Non-pigmented ciliary epithelial cell (primary cell): ENCODE measurements at places on chromosomes 6 and 20.

- no peak for DNase-seq
Observed at GRCh38 chr6:158711264-158711663, 61.4 kb downstream of the SYTL3 start.

DNA sequence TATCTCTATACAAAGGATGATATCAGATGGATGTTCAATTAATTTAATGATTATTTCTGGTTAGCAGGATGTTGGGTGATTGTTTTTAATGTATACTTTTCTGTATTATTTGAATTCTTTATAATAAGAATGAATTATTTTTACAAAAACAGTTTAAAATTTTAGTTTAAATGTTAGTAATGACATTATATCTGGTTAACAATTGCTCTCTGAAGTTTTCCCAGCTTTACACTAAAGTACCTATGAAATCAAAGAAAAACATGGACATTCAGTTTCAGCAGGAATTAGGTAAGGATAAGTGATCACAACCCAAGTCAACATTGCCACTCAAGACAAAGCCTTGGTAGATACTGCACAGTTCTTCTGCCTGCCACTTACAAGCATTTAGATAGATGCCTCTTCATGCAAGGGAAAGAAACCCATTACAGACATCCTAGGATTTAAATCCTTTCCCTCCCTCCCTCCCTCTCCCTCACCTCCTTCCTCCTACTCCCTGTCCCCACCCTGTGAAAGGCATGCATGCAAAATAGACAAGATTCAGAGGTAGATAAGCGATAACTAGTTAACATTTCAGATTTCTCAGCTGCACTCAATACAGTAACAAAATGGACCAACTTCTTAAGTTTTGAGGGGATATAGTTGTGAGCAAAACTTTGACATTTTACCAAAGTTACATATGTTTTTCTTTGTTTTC lies 143.8 kb downstream of the STXBP5 start:
- no peak for DNase-seq

- no peak for DNase-seq
Observed at GRCh38 chr6:132128424-132128823, 177.3 kb upstream of the CCN2 start.

DNA sequence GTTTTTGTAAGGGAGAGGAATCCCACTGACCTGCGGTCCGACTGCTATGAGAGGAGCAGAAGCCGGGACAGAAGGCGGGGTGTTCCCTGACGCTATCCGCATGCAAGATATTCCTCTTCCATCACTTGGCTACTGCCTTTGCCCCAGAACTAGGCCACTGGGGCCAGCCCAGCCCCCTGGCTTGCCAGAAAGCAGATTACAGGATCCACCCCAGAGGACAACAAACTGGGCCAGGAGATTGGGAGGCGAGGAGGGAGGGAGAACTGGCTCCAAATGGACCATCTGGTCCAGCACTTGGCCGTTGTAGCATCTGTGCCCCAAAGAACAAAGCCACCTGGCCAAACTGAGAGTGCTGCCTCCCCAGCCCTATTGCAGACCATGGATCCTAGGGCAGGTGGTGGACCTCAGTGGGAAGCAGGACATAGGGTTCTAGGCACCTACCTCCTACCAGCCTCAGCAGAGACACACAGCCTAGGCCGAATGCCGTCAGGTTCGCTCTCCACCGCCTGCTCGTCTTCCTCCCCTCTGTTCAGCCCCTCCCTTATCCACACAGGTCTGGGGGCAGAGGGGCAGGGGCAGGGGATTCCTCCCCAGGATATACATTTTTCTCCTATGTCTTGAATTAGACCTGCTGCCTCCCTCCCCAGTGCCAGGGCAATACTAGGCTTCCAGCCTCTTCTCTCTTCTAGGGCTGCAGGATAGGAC lies 4.0 kb downstream of the MDGA1 start:
- no peak for DNase-seq

- no peak for DNase-seq
Observed at GRCh38 chr20:43467589-43467988, 9.9 kb downstream of the SRSF6 start.

DNA sequence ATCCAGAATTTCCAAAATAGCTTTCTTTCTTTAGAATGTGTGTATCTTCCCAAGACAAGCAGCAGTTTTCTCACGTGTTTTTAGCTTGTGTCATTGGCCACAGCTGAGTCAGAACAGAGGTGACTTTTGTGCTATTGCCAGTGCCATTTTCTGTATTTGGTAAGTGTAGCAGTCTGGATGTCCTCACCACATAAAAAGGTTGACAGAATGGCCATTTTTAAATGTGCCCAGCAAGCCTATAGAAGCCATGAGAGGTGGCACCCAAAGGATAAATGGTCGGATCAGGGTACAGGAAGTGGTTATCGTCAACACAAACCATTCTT lies 269.5 kb upstream of the HSF2 start:
- no peak for DNase-seq

DNA sequence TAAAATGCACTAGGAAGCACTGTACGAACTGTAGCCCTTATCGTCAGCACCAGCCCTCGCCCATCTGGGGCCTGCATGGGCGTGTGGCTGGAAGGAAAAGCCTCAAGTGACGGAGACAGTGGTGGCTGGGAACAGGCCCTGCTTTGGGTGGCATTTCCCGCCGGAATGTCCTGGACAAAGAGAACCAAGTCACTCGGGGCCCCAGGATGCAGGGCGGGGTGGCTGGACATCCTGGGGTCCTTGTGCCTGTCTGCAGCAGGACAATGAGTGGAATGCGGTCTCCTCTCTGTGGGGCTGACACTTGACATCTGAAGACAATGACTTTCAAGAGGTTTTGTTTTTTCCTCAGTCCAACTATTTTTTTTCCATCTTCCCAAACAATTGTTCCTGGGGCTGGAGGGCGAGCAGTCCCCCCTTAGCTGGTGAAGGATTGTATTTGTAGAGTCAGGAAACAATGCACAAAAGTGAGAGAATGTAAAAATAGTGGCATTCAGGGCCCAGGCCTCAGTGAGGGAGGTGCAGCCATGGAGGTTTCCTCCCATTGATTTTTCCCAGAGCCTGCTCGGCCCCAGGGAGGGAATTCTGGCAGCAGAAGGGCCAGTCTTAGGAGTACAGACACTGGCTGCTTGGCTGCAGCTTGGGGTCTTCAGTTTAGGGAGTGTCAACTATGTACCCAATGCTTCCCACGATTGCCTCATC lies 64.4 kb downstream of the PREX1 start:
- no peak for DNase-seq

- DNase-seq, result no peak
Observed at GRCh38 chr20:5090191-5090590, 29.6 kb downstream of the PCNA start.

DNA sequence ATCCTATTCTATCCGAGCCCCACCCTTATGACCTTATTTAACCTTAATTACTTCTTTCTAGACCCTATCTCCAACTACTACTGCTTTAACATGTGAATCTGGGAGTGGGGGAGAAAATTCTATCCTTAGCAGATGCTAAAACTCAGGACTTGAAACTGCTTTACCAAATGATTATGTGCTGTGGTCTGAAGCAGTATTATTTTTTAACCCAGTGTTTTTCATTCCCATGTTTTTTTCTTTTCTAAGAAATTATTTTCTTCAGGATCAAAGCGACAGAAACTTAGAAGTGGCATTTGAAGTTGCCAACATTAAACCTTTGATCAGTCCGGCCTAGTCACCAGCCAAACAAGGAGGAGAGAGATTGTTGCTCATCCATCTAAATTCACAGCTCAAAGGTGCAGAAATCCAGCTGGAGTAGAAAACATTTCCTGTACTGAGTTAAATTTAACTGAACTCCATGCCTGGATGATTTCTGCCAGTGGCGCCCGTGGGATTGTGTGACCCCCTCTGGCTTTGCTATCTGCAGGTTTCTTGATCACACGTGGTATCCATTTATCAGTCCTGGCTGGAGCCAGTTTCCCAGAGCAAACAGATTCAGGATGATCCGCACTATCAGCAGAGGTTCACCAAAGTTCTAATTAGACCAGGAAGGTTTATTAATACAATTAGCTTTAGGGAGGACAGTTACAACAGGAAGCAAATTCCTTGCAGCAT lies 300.5 kb downstream of the PLCB1 start:
- no peak for DNase-seq

- no peak for DNase-seq
Observed at GRCh38 chr6:35081426-35081851, 59.7 kb downstream of the TCP11 start.
